Suppressor macrophage (primary cell): ENCODE measurements at places on chromosomes 3 and 15.

DNA sequence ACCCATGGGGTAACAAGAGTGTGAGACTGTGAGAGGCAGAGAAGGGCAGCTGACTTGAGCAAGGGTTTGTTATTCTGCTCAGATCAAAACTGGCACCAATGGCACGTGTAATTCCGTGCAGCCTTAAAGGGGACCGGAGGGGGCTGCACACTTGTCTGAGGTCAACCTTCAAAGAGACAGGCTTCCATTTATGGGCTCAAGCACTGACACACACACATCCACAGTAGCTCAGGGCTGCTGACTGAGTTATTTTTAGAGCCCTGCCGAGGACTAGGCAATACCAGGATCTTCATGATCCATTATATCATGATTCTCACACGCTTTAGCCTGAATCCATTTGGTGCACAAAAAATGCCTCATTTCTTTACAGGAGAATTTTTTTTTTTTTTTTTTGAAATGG is 20.6 kb upstream of the SPTBN5 start:
- DNase-seq: no peak

DNA sequence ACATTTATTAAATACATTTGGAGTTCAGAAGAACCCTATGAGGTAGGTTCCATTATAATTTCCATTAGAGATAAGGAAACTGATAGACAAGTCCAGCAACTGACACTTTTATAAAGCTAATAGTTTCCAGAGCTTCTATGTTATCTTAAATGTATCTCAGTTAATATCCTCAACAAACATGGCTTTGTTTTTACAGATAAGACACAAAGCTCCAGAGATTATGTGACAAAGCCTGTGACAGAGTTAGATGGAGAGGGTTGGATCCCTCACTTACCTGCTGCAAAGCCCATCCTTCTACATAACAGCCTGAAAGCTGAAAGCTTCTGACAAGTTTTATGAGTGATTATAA is 473 bp upstream of the COMMD2 start:
- no peak for DNase-seq

GRCh38 chr3:151197981-151198767 is 4.8 kb downstream of the GPR171 start:
- DNase-seq: no peak

GRCh38 chr3:99962703-99963102 is 145.0 kb downstream of the CMSS1 start:
- no peak for DNase-seq

DNA sequence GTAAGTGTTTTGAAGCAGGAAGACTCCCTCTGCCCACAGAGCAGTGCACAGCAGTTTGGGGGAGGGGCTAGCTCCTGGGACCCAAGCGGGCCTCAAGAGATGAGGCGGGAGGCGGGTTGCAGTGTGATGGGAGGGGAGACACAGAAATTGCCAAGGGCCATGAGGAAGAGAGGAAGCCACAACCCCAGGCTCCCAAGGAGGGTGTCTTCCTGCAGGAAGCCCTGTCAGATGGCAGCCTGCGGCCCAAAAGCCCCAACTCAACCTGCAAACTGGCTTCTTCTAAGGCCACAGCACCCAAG is 7.3 kb upstream of the ISLR2 start:
- no peak for DNase-seq

GRCh38 chr3:169362868-169363267 is 300.6 kb downstream of the MECOM start:
- no peak for DNase-seq

- DNase-seq: peak; percentile 74
These were observed 99.6 kb upstream of the ETV5 start for GRCh38 chr3:186208296-186208989.

DNA sequence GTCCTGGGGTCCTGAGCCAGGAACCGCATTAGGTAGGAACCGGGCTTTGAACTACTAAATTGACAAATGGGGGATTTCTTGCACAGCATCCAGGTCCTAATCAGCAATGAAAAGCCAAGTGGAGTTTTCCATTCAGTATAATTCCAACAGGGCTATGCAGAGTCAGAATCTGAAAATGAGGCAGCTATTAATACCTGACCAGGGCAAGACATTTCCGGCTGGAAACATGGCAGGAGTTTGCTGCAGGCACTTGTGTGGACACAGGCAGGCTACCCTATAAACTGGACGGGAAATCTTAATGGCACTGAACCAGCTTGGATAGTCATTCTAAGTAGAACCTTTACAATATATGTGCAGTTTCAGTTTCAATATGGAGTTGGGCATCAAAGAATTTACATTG is 553.1 kb downstream of the FGF12 start:
- no peak for DNase-seq

GRCh38 chr15:73328149-73328820 is 40.5 kb downstream of the HCN4 start:
- no peak for DNase-seq

DNA sequence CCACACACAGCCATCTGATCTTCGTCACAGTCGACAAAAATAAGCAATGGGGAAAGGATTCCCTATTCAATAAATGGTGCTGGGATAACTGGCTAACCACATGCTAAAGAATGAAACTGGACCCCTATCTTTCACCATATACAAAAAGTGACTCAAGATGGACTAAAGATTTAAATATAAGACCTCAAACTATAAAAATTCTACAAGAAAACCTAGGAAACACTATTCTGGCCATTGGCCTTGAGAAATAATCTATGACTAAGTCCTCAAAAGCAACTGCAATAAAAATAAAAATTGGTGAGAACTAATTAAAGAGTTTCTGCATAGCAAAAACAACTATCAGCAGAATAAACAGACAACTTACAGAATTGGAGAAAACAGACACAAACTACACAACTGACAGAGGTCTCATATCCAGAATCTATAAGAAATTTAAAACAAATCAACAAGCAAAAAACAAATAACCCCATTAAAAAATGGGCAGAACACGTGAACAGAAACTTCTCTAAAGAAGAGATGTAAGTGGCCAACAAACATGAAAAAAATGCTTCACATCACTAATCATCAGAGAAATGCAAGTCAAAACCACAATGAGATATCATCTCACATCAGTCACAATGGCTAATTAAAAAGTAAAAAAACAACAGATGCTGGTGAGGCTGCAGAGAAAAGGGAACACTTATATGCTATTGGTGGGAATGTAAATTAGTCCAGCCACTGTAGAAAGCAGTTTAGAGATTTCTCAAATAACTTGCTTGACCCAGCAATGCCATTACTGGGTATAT is 104.0 kb downstream of the NR1I2 start:
- DNase-seq: no peak

DNA sequence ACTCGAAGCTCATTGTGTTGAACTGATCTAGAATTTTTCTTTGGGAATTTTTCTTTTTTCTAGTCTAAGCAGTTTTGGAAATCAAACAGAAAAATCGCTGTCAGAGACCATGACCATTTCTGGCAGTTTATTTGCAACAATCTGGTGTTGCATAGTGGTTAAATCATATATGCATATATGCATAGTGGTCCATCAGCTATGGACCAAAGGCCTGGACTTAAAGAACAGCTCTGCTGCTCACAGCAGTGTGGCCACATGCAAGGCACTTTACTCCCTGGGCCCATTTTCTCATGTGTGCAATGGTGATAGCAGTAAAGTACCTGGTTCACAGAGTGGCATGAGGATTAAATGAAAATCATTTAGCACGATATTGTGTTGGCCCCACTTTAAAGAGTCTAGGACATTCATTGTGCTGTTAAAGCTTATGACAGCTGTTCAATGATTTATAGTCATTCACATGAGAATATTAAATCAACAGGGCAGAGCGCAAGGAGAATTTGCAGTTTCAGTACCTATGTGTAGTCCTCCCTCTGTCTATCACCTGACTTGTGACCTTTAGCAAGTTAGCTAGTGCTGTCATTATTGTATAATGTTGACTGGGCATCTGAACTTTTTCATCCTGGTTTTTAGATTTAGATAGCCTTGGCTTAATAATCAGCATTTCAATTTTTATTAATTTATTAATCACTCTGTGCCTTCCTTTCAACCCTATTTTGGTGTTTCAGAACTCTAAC is 46.4 kb downstream of the BLM start:
- DNase-seq: no peak

DNA sequence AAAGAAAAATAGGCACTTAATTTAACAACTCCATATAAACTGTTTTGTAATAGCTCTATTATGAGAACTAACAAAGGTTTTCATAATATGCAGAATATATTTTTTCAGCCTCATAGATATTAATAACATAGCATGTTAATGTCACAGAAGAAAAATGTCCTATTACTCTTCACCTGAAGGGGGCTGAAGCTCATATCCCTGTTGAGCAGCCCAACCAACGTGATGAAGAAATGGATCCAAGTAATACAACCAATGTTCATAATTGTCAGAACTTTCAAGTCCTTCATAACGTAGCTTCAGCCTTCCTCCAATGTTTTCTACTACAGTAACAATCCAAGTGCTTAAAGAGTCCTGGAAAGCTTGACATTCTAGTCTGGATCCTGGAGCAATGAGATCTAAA is 34.5 kb upstream of the STIMATE start:
- DNase-seq: no peak

DNA sequence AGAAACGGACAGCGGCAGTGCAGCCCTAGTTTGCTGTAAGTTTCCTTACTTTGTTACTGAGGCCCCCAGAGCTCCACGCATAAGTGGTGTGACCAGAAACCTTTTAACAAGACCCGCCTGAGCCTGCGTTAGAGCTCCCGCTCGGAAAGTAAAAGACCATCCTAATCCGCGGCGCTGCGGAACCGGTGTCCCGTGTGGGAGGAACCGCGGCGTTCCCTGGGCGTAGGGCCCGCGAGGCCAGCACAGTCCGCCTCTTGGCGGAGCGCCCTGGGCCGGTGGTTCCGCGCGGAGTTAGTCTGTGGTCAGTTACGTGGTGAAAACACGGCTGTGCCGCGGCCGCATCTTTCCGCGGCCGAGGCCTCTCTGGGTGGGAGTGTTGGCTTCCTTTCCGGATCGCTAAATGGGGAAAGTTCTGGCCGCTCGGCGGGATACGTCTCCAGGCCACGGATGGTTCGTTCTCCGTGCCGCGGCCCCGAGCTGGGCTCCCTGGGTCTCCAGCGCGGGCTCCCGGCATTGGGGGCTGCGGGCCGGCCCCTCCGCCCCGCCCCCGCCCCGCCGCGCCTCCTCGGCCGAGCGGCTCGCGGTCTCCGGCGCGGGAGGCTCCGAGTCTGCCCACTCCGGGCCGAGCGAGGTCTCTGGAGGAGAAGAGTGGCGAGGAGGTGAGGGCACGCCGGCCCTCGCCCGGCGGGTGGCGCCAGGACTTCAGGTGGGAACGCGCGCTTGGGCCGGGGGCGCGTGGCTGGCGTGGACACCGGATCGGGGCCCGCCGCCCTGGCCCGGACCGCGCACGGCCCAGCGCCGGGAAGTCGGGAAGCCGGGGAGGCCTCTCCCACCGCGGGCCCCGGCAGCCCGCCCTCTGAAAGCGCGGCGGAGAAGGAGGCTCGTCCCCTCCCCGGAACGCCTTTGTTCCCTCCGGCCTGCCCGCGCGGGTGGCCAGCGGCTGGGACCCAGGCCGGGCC is 754 bp downstream of the B3GNT5 start:
- DNase-seq: peak; percentile 71

- no peak for DNase-seq
These were observed 462.2 kb downstream of the GRM7 start for GRCh38 chr3:7322957-7323669.

DNA sequence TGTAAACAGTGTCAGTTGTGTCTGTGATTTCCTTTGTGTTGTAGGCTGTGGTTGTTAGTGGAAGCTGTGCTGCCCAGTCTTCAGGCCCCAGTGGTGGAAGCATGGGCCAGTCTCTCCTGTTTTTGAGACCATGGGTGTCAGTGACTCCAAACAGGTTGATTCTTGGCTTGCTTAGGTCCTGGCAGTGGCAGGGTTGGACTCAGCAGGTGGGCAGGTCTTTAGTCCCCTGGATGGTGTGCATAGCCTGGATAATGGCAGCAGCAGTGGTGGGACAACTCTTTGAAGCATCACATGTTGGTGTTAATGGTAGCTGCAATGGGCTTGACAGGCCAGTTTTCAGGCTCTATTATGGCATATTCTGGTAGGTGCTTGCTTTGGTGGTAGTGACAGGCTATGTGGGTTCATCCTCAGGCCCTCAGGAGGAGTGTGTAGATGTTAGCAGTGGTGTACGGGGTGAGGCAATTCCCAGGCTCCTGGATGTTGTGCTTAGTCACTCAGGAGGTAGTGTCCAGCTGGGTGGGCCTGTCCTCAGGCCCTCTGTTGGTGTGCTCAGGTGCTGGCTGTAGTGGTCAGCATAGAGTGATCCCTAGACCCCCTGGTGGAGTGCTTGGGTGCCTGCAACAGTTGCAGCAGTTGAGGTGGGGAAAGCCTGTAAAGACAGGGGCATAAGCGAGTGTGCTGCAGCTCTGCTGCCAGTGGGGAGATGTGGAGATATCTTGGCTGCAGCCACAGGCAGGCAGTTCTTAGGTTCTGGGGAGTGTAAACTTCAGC is 596.7 kb downstream of the PDCD6IP start:
- no peak for DNase-seq

- peak; percentile 35 for DNase-seq
These were observed 6.3 kb downstream of the TM4SF1 start for GRCh38 chr3:149371001-149371722.

- DNase-seq: no peak
These were observed 50.9 kb upstream of the BHLHE40 start for GRCh38 chr3:4928277-4928789.

DNA sequence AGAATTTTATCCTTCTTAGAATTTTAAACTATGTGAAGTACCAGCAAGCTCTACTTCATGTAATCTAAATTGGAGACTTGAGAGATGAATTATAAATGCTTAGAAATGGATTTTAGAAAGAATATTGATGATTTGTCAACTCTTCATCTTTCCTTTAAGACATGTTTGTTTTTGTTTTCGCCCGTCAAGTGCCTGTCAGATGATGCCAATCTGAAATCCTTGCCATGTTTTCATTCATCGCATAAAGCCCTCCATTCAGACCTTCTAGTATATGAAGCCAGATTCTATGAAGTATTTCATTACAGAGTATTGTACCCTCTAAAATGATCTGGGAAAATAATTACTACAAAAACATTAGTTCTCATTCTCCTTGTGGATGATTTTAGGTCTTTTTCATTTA is 223.2 kb upstream of the SOX2 start:
- DNase-seq: no peak

GRCh38 chr3:133535971-133536881 is 37.3 kb upstream of the CDV3 start:
- peak; percentile 91 for DNase-seq

- peak; percentile 57 for DNase-seq
These were observed 28.1 kb upstream of the CNBP start for GRCh38 chr3:129211772-129212171.

- DNase-seq: no peak
These were observed 276.4 kb downstream of the XXYLT1 start for GRCh38 chr3:194994551-194994981.
